ENCODE measurements at places on chromosomes 5 and 9.

- DNase-seq = no peak
Observed at GRCh38 chr9:92954049-92954861, 6.9 kb downstream of the FGD3 start.

DNA sequence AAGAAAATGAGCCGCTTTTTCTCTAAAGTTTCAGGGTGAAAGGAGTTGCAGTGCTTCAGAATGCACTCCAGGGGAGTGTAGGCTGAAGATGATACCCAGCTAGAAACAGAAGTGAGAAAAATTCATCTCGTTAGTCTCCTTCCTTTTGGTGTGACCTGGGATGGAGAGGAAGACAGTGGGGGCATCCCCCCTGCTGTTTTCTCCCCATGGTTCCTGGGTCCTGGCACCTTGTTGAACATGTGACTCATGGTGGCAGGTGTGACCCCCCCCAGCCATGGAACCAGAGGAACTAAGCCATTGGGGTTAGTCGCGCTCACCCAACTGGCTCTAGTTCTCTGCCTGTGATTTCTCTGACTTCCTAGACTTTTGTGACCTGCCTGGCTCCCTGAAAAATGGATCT is 424.6 kb downstream of the CSNK1G3 start:
- DNase-seq = no peak

DNA sequence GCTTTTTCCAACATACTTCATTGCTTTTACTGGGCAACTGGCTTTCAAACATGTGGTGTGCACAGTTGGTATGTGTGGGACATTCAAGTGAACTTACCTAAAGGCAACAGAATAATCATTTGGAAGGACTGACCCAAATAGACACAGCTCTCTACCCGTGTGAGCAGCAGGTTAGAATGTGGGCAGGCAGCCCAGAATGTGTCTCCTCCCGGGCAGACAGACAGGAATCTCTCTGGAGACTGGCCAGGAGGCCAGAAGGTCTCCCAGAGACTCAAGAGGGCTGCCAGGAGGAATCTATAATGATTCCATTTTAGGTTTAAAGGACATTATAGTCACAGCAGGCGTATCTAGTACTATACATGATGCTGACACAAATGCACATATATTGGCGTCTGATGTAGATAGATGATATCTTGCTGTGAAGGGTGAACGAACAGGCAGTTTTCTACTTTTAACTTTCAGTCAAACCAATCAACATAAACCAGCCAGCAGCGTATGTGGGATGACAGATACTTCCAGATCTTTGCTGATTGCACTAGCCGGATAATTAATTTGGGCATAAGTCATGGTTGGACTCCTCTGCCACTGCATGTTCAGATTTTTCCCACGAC is 297.4 kb upstream of the ZNF608 start:
- no peak for DNase-seq

GRCh38 chr5:178113141-178113787 is at the start of gene N4BP3:
N4BP3 (plus strand) TSS chr5:178113532; CDS start chr5:178119584, 6,052 bp downstream.
- no peak for DNase-seq

GRCh38 chr9:120625222-120625621 is 45.3 kb upstream of the CDK5RAP2 start:
- DNase-seq = no peak

DNA sequence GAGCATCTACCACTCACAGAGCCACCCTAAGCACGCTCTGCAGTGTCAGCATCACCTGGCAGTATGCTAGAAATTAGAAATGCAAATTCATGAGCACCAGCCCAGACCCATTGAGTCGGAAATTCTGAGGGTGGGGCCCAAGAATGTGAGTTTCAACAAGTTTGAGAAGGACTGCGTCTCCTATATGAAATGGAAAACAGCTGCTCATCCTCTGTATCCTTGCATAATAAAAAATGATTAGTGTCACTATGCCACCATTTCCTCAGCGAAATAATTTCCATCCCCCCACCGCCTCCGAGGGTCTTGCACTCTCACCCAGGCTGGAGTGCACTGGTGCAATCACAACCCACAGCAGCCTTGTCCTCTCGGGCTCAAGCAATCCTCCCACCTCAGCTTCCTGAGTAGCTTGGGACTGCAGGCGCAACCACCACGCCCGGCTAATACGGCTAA is 1.3 kb upstream of the IQGAP2 start:
- DNase-seq = no peak

DNA sequence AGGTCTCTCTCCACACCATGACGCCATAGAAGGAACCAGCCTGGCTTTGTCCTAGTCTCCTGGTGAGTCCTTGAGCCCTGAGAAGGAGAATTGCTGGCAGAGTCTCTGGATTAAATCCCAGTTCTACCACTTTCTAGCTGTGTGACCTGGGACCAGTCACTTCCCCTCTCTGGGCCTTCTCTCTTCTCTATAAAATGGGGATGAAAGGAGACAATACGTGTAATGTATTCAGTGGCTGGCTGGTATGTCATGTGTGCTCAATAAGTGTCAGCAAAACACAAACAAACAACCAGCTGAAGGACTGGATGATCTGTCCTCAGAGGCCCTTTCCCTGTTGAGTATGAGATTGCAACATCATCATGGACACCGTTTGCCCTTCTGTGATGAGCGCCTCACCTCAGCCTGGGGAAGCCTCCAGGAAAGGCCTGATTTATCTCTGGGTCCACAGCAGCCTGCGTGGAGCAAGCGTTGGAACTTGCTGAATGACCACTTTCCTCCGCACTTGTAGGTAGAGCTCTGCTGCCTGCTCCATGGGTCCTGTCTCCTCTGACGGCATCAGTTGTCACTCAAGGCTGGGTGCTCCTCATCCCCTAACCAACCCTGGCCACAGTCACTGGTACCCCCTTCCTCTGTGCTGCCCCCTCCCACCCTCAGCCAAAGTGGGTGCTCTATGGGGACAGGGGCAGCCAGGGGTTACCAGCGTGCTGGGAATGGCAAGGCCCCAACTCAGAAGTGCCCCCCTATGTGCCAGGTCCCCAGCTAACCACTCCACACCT is 3.6 kb upstream of the NR5A1 start:
- no peak for DNase-seq

DNA sequence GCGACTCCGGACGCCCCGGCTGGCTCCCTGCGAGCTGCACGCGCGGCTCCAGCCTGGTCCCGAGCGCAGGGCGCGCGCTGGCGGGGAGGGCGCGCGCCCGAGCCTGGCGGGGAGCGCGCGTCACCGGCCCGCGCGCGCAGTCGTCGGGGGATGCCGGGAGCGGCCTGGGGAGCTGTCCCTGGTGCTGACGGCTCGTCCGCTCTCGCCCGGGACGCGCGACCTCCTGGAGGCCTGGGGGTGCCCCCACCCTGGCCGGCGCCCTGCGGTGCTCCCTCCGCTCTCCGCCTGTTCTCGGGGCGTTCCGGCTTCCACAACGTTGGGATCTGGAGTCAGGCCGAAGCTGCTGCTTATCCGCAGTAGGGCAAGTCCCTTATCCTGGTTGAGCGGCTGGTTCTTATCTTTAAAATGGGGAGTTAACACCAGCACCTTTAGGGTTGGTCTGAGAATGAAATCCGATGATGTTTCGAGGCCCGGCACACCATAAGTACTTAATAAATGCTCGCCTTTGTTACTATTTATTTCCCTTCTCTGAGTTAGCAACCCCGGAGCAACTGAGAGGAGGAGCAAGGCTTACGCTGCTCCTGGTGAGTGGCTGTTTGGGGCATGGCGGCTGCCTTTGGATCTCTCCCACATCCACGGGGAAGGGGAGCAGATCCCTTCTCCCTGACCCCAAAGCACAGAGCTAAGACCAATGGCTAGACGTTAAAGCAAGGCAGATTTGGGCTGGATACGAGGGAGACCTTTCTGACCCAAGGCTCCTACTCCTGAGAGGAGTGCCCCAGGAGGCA is at the start of gene FAM163B:
TSS of gene FAM163B (minus strand) at position 79 of the 788 bp plus-strand sequence. CDS start 29,166 bp downstream, outside the sequence.
- no peak for DNase-seq

DNA sequence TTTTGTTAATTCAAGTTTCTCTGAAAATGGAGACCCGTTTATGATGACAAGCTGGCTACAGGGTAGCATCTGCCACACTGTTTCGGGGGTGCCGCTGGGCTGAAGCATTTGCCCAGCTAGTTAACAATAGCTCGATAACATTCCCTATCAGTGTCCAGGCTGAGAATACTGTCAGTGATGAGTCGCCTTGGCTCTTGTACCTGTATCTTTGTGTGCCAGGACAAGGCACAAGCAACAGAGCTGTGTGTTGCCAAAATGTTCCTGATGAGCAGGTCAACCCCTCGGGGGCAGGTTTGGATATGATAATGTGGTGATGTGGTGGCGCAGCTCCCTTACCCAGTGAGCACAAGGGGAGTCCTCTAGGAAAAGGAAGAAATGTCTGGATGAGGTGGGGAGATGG is 7.0 kb downstream of the TGFBI start:
- DNase-seq = no peak

- no peak for DNase-seq
Observed at GRCh38 chr5:75616371-75616881, 5.2 kb downstream of the ANKDD1B start.

GRCh38 chr9:18605766-18606180 is 131.8 kb downstream of the ADAMTSL1 start:
- DNase-seq = no peak

GRCh38 chr5:134877159-134877558 is 3.0 kb downstream of the TXNDC15 start:
- no peak for DNase-seq

- no peak for DNase-seq
Observed at GRCh38 chr5:176652136-176652535, 4.9 kb downstream of the TSPAN17 start.

DNA sequence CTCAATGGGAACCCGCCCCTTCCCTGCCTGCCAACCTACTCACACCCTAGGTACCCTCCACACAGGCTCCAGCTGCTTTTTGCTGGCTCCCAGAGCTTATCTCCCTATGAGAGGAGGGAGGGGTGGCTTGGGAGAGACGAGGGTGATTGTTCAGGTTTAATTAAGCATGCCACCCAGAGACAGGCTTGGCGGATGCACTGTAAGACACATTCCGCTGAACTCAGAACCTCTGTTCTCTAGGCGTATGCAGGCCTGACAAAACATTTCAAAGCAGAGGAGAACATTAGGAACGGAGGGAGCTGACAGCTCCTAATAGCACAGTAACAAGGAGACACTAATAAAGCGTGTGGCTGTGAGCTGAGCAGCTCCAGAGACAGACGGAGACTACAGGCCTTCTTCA is 80.1 kb downstream of the TRIM32 start:
- DNase-seq = no peak

GRCh38 chr5:115855959-115856358 is 14.2 kb downstream of the AP3S1 start:
- no peak for DNase-seq

DNA sequence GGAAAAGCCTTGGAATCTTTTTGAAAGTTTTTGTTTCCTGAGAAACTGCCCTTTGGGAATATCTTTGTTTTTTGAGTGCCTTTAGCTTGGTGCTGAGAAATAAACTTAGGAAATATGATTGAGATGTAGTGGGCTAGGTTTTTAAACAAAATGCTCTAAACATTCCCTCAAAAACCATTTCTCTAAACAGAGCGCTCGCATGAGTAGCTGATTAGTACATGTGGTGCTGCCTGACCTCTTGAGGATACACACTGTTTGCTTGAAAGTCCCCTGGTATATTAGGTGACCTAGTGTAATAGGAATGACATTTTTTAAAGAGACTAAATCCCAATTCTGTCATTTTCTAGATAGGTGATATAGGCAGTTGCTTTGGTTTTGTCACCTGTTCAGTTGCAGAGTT is 132.3 kb downstream of the ADAMTSL1 start:
- no peak for DNase-seq

- peak; percentile 9 for DNase-seq
Observed at GRCh38 chr9:91187965-91188344, 173.8 kb downstream of the AUH start.

DNA sequence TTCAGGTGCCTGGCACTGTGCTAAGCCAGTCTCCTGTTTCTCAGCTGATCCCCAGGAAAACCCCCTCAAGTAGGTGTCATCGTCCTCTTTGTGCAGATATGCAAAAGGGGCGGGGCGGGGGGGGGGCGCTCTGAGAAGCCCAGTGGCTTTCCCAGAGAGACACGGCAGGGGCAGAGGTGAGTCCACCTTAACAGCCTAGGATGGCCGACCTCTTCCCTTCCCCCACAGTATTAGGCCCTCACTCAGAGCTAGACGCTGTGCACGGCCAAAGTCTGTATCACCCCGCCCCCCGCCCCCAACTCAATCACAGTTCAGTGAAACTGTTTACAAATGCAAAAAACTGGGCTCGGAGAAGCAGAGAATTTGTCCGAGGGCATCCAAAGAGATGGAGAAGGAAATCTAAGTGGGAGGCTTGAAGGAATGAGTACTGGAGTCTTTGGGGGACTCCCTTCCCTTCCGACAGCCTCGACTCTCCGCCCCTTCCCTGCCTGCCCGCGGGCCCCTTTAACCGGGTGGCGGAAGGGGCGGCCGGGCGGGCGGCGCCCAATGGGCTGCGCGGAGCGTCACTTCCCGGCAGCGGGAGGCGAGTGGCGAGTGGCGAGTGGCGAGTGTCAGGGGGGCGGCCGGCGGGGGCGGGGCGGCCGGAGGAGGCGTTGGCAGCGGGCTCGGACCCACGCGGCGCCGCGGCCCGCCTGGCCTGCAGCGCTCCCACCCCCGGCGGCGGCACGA is at the start of gene ERGIC1:
TSS of gene ERGIC1 (plus strand) at position 566 of the 729 bp plus-strand sequence. CDS start at position 729, 163 bp downstream.
- peak; percentile 44 for DNase-seq
